ELF-1 (cell line): ENCODE measurements at places on chromosomes 12 and 14.
A peak's percentile ranks its signal among the peaks of the same experiment; 100 is the strongest.

DNA sequence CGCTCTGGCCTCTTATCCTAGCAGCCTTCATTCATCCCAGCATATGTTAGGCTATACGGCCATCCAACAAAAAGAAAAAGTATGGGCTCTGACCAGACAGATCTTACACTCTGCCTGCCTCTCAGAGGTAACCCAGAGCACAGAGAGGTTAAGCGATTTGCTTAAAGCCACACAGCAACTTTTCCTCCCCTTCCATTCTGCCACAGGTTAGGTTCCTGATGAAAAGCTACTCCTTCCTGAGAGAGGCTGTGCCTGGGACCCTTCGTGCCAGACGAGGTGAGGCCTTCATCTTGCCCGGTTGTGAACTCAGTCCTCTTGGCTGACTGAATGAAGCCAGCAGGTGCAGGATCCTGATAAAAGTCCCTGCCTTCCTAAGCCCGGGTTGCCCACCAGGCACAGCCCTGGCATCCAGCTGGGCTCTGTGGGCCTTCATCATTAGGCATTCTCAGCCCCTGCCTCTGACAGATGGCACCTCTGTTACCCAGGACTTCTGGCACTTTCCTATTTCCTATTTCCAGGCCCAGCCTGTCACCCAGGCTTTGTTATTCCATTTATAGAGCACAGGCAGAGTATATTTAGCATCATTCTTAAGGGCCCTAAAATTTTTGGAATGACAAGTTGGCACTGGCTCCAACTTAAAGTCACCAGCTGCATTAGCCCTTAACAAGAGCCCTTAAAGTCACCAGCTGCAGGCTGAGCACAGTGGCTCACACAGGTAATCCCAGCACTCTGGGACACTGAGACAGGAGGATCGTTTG lies 12.8 kb downstream of the SOAT2 start:
- DNase-seq = no peak

GRCh38 chr12:6065131-6065862 lies 59.2 kb downstream of the VWF start:
- no peak for DNase-seq

- DNase-seq = no peak
These were observed 512.1 kb downstream of the DIO2 start for GRCh38 chr14:79699206-79699605.

GRCh38 chr12:67968321-67968720 lies 20.9 kb upstream of the IFNG-AS1 start:
- no peak for DNase-seq

DNA sequence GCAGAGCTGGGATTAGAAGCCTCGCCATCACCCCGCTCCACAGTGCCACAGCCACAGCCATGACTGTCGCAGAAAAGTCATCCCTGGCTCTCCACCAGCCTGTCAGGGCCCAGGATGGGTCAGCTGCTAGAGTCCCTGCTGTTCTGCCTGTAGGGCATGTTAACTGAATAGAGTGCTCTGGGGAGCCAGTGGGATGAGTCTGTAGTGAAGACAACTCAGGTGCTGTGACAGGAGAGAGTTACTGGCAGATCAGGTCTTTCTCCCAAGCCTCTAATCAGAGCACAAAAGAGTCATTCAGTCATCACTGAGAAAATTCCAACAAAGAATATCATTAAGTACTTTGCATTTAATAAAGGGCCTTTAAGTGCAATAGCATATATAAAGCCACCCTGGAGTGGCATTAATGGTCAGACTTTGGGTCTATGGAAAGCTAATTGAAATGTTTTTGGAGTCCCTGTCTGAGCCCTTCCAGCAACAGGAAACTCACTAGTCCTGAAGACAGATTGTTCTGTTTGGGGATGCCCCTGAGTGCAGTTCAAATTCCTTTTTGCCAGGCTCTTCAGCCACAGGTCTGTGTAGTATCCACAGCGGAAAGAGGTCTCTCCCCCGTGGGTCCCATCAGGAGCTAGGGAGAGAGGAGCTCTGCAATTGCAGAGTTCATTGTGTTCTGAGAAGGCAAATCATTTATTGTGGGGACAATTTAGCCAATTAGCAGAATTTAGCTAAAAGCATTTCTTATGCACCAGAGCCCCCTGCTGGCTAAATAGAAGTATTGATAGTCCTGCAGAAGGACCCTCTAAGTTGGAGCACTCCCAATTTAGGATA lies 45.2 kb upstream of the C14orf132 start:
- peak; percentile 79 for DNase-seq
